Stimulated activated CD8-positive, alpha-beta memory T cell treated with anti-CD3 and anti-CD28 coated beads, Interleukin-4, amount 100 ng/mL, for 4 hours (primary cell): ENCODE measurements at places on chromosomes 16 and 17.

GRCh38 chr16:4962716-4963115 lies 4.6 kb downstream of the SEC14L5 start:
- no peak for DNase-seq

GRCh38 chr16:12833926-12834325 lies 30.2 kb upstream of the CPPED1 start:
- no peak for DNase-seq

- no peak for DNase-seq
Observed at GRCh38 chr16:87921236-87921773, 15.0 kb downstream of the CA5A start.

DNA sequence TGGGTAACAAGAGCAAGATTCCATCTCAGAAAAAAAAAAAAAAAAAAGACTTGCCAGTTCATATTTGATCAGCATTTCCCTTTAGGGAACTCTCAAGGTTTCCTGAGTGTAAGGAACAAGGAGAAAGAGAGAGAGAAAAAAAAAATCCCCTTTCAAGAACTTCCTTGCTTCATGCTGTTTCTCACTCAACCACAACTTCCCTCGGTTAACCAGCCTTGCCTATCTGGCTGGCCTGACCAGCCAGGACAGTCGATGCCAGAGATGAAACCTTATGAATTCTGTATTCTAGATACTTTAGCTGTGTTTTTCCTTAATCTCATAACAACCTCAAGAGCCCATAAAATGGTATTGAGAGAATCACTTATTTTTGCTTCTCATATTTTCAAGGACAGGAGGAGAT lies 2.6 kb upstream of the N4BP1 start:
- no peak for DNase-seq

DNA sequence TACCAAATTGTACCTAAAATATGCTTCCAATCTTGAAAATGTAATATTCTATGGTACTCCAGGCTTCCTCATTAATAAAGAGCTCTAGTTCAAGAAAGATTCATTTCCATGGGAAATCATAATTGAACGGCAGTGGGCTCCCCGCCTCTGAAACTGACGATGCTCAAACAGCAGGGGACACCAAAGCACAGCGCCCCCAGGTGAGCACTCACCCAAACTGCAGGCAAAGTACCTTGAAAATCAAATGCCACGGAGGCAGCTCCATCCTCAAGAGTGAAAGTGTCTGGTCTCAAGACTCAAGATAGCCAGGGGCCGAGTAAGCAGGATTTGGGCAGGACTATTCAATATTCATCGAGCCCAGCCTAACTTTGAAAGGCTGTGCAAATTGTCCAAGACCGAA lies 217.4 kb upstream of the TNRC6C start:
- no peak for DNase-seq

DNA sequence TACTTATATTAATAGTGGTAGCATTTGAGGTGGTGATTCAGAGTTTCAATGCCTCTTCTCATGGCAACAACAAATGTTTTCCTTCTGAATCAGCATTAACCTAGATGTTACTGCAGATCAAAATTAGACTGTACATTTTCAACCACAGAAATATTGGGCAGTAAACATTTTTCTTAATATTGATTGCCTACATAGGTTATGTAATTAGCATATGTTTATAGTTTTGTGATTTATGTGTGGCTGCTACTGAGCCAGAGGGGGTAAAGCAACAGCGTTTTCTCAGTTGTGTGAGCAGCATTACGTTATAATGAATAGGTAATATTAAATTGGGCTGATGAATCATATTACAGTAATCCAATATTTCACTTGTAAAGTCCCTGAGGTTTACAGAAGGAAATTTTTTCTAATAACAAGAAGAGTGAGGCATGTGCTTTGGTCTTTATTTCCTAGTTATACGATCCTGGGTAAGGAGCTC lies 18.8 kb upstream of the BMERB1 start:
- DNase-seq = no peak

DNA sequence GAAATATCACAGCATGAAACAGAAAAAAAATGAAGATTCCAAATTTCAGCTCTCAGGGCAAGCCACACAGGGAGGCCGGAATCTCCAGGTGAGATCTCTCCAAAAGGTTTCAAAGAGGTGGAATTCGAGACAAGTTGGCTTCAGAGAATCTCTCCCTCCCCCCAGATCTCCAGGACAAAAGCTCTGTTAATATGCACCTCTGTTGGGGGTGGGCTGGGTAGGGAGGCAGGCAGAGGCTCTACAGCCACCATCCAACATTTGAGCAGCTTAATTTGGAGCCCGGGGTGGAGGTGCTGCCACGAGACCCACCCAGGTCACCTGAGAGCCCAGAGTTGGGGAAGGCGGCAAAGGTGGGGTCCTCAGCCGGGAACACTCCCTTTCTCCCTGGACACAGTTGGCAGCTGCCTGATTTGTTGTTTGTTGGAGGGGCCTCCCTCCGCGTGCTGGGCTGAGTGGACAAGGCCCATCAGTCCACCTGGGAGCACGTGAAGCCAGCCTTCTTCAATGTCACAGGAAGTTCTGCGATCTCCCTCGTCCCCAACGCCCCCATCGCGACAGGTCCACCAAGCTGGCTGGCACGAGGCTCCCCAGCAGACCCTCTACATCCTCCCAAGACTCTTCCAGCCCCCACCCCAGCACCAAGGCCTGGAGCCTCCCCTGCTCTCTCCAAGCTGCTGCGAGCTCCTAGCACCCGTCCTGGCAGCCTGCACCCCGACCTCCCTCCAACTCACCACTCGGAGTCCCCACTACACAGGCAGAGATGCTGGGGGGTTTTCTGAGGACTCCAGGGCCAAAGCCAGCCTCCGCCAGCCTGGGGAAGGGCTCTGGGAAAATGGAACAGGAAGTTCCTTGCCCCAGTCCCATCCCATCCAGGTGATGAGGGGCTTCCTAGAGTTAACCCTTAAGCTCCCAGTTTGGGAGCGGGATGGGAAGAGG lies at the start of gene ZSCAN10:
TSS of gene ZSCAN10 (minus strand) at position 836 of the 936 bp plus-strand sequence. CDS start 6,357 bp downstream, outside the sequence.
- DNase-seq = no peak

- no peak for DNase-seq
Observed at GRCh38 chr16:65312795-65313194, 190.9 kb upstream of the CDH11 start.

GRCh38 chr16:71357681-71358080 lies 842 bp upstream of the CALB2 start:
- DNase-seq = no peak

DNA sequence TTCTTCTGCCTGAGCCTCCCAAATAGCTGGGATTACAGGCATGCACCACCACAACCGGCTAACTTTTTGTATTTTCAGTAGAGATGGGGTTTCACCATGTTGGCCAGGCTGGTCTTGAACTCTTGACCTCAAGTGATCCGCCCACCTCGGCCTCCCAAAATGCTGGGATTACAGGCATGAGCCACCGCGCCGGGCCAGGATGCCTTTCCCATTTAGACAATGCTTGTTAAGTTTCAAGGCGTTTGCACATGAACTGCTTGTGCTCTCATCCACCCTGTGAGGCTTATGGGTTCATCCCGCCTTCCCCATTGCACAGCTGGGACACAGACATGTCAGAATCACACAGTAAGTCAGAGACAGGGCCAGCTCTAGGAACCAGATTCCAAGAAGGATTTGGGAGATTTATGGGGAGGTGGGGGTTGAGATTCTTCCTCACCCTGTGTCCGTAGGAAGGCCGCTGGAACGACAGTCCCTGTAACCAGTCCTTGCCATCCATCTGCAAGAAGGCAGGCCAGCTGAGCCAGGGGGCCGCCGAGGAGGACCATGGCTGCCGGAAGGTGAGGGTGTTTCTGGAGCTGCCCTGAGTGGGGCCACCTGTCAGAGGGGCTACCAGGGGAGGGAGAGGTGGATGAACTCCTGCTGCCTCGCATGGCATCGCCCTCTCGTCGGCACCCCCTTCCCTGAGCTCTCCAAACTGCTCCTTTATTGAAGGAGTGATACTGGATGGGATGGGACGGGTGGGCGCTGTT lies 46.3 kb downstream of the MRC2 start:
- DNase-seq = no peak

DNA sequence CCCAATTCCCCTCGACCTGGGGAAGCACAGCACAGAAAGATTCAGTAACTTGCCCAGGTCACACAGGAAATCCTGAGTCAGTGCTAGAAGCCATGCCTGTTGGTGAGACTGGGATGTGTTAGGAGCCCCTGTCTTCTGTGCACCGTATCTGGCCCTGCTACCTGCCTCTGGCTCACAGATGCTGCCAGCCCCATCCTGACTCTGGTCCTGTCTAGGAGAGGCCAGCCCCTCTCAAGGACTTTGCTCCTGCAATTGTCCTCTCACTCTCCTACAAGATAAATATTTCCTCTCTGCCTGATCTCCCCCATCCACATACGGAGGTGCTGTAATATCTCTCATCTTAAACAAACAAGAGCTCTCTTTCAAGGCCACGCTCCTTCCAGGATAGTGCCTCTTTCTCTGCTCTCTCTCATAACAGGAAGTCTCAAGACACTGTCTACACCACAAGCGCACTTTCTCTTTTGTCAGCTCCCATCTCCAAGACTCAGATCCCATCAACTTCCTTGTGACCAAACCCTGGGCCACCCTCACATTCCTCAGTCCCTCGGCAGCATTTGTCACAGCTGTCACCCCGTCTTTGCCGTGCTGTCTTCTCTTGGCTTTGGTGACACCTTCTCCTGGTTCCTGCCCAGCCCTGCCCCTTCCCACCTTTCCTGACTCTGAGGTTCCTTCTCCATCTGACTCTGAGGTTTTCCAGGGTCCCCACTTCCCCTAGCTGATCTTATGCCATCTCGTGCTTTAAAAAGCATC lies 1.9 kb downstream of the SLC13A2 start:
- no peak for DNase-seq
